ENCODE measurements at places on chromosomes 4 and X.

DNA sequence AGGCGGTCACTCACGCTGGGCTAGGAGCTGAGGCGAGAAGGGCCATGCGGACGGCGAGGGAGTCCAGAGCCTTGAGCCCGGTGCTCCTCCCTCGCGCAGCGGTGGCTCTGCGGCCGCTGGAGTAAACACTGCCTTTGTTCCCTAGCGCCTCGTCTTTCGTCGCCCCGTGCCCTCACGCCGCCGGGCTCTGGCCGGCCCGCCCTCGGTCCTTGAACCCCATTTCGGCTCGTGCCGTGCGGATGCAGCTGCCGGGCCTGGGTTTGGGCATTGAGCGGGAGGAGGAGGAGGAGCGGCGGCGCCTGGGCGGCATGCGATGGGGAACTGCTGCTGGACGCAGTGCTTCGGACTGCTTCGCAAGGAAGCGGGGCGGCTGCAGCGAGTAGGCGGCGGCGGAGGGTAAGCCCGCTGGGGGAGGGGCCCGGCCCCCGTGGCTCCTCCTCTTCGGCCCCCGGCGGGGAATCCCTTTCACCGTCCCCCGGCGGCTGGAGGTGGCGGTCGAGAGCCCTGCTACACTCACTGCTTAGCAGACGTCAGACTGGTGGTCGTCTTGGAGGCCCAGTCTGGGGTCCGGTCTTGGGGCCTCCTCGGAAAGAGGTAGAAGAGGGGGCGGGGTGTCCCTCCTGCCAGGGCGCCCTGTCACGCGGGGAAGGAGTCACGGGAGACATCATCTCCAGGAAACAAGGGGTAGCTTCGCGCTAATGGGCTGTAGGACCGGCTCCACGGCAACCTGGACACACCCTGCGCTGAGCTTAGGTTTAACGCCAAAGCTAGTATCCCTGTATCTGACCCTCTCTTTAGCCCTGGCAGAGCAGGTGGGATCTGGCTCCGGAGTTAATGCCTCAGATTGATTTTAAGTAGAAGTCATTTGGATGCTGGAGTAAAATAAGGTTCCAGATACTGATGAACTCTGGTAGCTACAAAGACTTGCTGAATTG lies at the start of gene AP1AR:
TSS of gene AP1AR (plus strand) at position 9 of the 935 bp plus-strand sequence. CDS start at position 314, 305 bp downstream.
- H3K4me3 ChIP-seq: peak within 1 kb of the TSS; percentile 96
- peaks cover 2% of the 10 kb centered on the region for H3K27me3 ChIP-seq
- H3K4me1 ChIP-seq: peaks cover 36% of the 10 kb centered on the region
- peaks cover 2% of the 10 kb centered on the region for H3K36me3 ChIP-seq
- peak; percentile 87 for DNase-seq
- H3K27ac ChIP-seq: peak within 1 kb of the TSS; percentile 98

GRCh38 chrX:23118890-23119527 lies 119.2 kb downstream of the DDX53 start:
- H3K4me3 ChIP-seq: no peak overlapping the region
- no peaks in the 10 kb centered on the region for H3K27me3 ChIP-seq
- no peaks in the 10 kb centered on the region for H3K4me1 ChIP-seq
- H3K36me3 ChIP-seq: peaks cover 1% of the 10 kb centered on the region

- H3K27ac ChIP-seq: no peak overlapping the region
- H3K4me3 ChIP-seq: peak overlapping the region; percentile 60
- peak; percentile 67 for DNase-seq
- peaks cover 14% of the 10 kb centered on the region for H3K36me3 ChIP-seq
- peaks cover 4% of the 10 kb centered on the region for H3K27me3 ChIP-seq
- peaks cover 15% of the 10 kb centered on the region for H3K4me1 ChIP-seq
Measured at GRCh38 chr4:4575284-4576211, 33.7 kb upstream of the STX18 start.

DNA sequence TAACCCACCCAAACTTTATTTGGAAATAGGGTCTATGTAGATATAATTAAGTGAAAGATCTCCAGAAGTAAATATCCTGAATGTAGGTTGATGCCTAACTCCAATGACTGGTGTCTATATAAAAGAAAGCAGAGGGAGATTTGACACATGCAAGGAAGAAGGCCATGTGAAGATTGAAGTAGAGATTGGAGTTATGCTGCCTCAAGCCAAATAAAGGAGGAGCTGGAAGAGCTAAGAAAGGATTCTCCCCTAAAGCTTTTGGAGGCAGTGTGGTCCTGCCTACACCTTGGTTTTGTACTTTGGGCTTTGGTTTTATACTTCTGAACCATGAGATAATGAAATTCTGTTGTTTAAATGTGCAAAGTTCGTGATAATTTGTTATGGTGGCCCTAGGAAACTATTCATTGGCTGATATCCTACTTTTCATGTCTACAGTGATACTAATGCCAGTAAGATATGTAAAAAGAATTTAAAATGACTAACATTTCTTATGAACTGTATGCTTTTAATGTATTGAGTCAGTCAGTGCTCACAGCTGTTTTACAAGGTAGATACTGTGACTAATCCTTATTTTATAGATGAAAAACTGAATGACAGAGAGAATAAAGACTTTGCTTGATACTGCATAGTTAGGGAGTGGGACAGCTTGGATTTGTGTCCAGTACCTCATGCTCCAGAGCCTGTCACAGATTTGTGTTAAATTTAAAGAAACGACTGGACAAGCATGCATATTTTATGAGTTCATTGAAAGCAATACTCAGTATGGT lies 5.9 kb upstream of the RAB40AL start:
- H3K4me3 ChIP-seq: no peak overlapping the region
- no peaks in the 10 kb centered on the region for H3K4me1 ChIP-seq
- no peaks in the 10 kb centered on the region for H3K27me3 ChIP-seq
- no peaks in the 10 kb centered on the region for H3K36me3 ChIP-seq
- H3K27ac ChIP-seq: no peak overlapping the region

GRCh38 chrX:63250253-63250868 lies 100.8 kb downstream of the SPIN4 start:
- H3K27me3 ChIP-seq: no peaks in the 10 kb centered on the region
- H3K36me3 ChIP-seq: no peaks in the 10 kb centered on the region
- no peaks in the 10 kb centered on the region for H3K4me1 ChIP-seq
- H3K27ac ChIP-seq: no peak overlapping the region
- DNase-seq: peak; percentile 16

GRCh38 chrX:29869837-29870236 lies 345.5 kb upstream of the MAGEB2 start:
- H3K4me1 ChIP-seq: no peaks in the 10 kb centered on the region

DNA sequence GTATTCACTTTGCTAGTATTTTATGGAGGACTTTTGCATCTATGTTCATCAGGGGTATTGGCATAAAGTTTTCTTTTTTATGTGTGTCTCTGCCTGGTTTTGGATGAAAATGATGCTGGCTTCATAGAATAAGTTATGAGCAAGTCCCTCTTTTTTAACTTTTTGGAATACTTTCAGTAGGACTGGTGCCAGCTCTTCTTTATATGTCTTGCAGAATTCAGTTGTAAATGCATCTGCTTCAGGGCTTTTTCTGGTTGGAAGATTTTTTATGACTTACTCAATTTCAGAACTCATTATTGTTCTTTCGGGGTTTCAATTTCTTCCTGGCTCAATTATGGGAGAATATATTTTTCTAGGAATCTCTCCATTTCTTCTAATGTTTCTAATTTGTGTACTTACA lies 9.1 kb upstream of the CSN2 start:
- H3K27me3 ChIP-seq: no peaks in the 10 kb centered on the region
- H3K27ac ChIP-seq: no peak overlapping the region
- H3K4me3 ChIP-seq: no peak overlapping the region
- DNase-seq: no peak
- no peaks in the 10 kb centered on the region for H3K36me3 ChIP-seq

DNA sequence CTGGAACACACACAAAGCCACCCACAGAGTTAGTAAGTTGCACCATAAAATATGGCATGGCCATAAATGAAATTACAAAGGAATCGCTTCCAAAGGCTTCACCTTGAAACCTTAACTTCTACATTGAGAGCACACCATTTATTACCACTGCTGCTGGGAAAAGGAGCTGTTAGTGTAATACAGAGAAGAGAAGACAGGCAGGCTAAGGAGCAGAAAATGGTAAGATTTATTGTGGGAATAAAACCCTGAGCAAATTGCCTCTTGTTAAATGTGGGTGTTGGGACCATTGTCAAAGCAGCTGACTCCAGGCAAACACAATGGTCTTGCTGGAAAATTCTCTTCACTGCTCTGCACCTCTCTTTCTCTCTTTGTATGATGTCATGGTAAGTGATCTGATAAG lies 79.2 kb upstream of the NHS start:
- no peak overlapping the region for H3K27ac ChIP-seq
- DNase-seq: no peak

GRCh38 chr4:101277671-101278070 lies 69.7 kb downstream of the PPP3CA start:
- DNase-seq: no peak
- H3K36me3 ChIP-seq: no peaks in the 10 kb centered on the region
- H3K27ac ChIP-seq: no peak overlapping the region
- H3K4me1 ChIP-seq: peaks cover 32% of the 10 kb centered on the region
- no peaks in the 10 kb centered on the region for H3K27me3 ChIP-seq
- no peak overlapping the region for H3K4me3 ChIP-seq

DNA sequence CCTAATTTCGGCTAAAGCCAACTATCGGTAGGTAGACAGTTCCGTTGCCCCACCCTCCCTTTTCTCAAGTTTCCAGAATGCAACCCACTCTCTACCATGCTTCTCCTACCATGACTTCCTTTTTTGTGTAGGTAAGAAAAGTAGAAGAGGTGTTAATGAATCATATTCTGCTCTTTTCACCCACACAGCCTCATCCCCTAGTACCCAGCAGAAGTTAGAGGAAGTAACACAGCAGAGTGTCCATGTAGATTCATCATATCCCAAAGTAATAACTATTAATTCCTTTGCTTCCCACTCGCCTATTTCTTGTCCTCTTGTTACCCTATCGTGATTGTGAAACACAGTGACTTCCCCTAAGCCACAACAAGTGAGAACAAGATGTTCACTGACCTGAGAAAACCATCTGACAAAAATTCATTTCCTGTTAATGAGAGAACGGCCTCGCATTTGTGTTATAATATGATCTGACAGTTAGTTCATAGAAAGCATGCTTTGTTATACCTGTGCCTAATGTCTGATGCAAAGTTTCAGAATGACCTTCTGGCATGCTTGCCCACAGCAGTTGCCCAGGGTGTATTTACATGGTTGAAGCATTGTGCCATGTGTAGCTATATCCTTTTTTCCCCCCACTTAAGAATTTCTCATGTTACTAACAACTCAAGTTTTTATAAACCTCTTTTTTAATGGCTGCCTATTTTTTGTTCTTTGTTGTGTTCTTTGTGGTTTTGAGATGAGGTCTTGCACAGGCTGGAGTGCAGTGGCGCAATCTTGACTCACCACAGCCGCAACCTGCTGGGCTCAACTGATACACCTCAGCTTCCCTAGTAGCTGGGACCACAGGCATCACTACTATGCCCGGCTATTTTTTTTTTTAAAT lies 185.6 kb downstream of the RAP1GDS1 start:
- peak overlapping the region; percentile 96 for H3K27ac ChIP-seq
- H3K4me3 ChIP-seq: peak overlapping the region; percentile 73
- H3K4me1 ChIP-seq: peaks cover 40% of the 10 kb centered on the region
- peaks cover 20% of the 10 kb centered on the region for H3K36me3 ChIP-seq
- H3K27me3 ChIP-seq: no peaks in the 10 kb centered on the region

DNA sequence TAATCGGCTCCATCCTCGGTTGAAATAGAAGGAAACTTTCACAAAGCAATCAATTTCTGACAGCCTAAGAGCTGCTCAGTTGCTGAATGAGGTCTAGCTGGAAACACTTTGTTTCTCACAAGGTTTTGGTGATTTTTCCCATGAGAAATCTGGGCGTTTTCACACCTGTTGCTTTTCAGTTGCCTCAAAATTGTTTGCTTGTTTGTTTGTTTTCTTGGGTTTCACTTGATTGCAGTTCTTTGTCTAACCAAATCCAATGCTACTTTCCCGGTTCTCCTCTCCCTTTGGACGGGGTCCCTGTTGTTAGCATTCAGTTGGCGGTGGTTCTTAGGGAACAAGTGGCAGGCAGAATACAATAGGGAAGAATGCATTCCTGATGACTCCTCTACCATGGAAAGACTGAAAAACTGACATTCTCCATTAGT lies 135.5 kb downstream of the PALLD start:
- H3K27me3 ChIP-seq: peaks cover 68% of the 10 kb centered on the region
- H3K27ac ChIP-seq: no peak overlapping the region
- H3K4me1 ChIP-seq: peaks cover 11% of the 10 kb centered on the region
- DNase-seq: no peak
- no peaks in the 10 kb centered on the region for H3K36me3 ChIP-seq

- peak overlapping the region; percentile 89 for H3K27ac ChIP-seq
- DNase-seq: no peak
- H3K27me3 ChIP-seq: no peaks in the 10 kb centered on the region
- H3K36me3 ChIP-seq: peaks cover 7% of the 10 kb centered on the region
Measured at GRCh38 chr4:26884026-26884425, 23.4 kb downstream of the STIM2 start.

GRCh38 chr4:101366331-101366730 lies 19.0 kb upstream of the PPP3CA start:
- no peak overlapping the region for H3K27ac ChIP-seq
- H3K27me3 ChIP-seq: peaks cover 18% of the 10 kb centered on the region
- H3K4me1 ChIP-seq: no peaks in the 10 kb centered on the region

DNA sequence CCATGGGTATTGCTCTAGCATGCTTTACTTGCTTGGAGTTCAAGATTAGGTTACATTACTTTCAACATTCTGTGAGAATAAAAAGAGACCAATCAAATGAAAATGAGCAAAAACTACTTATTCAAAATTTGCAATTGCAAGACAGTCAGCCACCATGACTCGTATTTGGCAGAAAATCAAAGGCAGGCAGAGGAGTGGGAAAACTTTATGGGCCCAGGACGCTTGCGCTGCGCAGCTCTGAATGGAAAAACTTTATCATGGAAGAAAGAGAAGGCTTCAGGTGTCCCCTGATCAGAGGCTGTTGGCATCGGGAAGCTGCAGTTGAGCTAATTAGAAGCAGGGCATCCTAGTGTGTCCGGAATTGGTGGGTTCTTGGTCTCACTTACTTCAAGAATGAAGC lies 250.6 kb downstream of the USP46 start:
- peaks cover 1% of the 10 kb centered on the region for H3K27me3 ChIP-seq
- DNase-seq: no peak
- no peaks in the 10 kb centered on the region for H3K4me1 ChIP-seq
- H3K36me3 ChIP-seq: no peaks in the 10 kb centered on the region
- H3K27ac ChIP-seq: no peak overlapping the region

GRCh38 chr4:83644677-83645659 lies 109.1 kb downstream of the GPAT3 start:
- H3K27me3 ChIP-seq: peaks cover 13% of the 10 kb centered on the region
- DNase-seq: peak; percentile 24
- no peaks in the 10 kb centered on the region for H3K36me3 ChIP-seq
- no peak overlapping the region for H3K4me3 ChIP-seq
- H3K27ac ChIP-seq: no peak overlapping the region
- H3K4me1 ChIP-seq: peaks cover 2% of the 10 kb centered on the region

- H3K27ac ChIP-seq: no peak within 1 kb of the TSS
- no peak within 1 kb of the TSS for H3K4me3 ChIP-seq
- DNase-seq: no peak
Measured at GRCh38 chr4:87322754-87323153, at the start of gene HSD17B13. Gene HSD17B13 (minus strand): TSS chr4:87322882. CDS start chr4:87322841, 41 bp downstream.
